ENCODE measurements at places on chromosomes 3 and 15.

- DNase-seq = no peak
These were observed 15.8 kb downstream of the CX3CR1 start for GRCh38 chr3:39264053-39264452.

- DNase-seq = peak; percentile 92
These were observed 103.3 kb downstream of the IL1RAP start for GRCh38 chr3:190617185-190617584.

DNA sequence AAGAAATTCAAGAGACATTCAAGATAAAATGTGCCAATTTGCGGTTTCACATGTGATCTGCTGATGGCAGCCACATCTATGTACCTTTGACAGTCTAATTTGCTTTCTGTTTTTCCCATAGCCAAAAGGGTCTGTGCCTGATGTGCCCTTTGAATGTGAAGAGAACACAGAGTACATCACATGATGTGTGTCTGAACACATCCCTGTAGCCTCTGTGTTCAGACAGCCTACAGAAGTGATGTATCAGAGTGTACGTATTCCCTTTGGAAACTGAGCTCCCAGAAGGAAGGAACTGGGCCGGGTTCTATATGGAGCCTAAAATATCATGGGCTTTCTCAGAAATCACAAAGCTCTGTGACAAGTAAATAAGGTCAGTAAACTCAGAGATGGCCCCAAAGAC, 52.4 kb downstream of the BOC start:
- no peak for DNase-seq

GRCh38 chr3:10810376-10810775, 5.7 kb upstream of the SLC6A11 start:
- no peak for DNase-seq

DNA sequence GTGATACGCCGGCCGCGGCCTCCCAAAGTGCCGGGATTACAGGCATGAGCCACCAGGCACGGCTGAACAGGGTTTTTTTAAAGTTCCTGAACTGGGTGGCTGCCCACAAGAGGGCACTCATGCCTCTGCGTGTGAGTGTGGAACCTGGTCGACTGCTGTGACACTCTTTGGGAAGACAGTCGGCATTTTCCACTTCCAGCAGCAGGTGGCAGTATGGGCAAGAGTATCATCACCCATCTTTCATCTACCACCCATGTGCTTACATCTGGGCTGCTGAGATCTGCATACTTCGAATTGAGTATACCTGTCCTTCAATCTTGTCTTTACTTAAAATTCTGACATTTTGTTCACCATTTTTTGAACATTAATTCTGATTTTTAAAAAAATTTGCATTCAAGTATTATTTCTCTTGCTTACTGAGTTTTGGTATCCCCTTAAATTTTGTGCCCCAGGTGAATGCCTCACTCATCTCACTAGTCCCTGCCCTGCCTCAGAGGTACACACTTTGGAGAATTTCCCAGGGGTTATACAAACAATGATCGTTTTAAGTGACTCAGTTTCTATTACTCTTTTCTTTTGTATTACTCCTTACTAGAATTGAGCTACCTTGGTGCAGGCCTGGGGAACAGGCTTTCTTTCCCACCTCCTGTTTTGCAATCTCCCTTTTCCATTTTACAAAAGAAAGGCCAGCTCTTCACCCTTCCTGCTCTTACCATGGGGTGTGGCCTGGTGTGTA, 11.8 kb downstream of the CLEC3B start:
- peak; percentile 94 for DNase-seq

- DNase-seq = no peak
These were observed 42.9 kb upstream of the MYZAP start for GRCh38 chr15:57548835-57549234.

DNA sequence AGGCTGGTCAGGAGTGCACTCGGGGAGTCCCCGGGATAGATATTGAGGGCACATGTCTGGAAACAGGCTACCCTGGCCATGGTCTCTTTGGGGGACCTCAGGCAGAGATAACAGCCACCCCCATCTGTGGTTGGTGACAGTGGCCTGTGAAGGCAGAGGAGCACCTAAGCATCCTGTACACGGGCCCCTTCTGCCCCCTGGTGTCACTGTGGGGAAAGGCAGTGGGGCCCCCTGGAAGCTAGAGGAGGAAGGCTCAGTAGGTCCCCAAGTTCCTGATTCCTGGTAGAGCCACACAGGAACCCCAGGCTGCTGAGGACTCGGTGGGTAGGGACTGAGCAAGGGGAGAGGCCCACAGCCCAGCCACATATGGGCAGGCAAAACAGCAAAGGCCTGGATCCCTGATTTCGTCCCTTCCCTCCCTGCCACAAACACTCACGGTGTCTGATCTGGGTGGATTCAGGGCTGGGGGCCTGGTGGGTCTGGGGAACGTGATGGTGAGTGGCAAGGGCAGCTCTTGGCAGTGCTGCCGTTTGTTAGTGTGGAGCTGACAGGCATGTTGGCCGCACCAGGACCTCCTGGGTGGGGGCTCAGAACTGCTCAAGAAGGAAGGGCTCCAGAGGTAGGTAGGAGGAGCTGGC, 14.1 kb upstream of the CXCR6 start:
- peak; percentile 40 for DNase-seq

DNA sequence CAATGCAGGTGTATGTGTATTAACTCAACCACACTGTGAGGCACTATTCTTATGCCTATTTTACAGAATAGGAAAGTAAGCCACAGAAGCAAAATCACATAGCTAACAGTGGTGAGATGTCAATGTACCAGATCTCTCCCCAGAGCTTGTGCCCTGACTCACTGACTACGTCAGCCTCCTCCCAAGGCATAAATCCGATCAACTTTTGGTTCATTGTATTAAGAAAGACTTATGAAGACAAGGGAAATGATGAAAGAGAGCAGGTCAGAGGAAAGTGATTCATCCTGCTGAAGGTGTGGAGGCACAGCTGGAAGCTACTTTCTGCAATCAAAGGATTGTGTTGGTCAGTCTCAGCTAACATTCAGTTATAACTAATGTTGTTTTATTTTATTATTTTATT, 33.0 kb upstream of the SV2B start:
- no peak for DNase-seq

GRCh38 chr3:152356870-152357276, 88.1 kb downstream of the MBNL1 start:
- DNase-seq = no peak

DNA sequence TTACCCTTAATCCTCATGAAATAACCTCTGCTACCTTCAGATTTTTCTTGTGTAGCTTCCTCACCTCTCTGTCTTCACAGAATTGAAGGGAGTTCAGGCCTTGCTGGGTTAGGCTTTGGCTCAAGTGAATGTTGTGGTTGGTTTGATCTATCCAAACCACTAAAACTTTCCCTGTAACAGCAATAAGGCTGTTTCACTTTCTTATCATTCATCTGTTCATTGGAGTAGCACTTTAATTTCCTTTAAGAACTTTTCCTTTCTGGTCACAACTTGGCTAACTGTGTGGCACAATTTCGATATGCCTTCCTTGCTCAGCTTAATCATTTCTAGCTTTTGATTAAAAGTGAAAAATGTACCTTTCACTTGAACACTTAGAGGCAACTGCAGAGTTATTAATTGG, 129.8 kb downstream of the NR1I2 start:
- DNase-seq = peak; percentile 36

DNA sequence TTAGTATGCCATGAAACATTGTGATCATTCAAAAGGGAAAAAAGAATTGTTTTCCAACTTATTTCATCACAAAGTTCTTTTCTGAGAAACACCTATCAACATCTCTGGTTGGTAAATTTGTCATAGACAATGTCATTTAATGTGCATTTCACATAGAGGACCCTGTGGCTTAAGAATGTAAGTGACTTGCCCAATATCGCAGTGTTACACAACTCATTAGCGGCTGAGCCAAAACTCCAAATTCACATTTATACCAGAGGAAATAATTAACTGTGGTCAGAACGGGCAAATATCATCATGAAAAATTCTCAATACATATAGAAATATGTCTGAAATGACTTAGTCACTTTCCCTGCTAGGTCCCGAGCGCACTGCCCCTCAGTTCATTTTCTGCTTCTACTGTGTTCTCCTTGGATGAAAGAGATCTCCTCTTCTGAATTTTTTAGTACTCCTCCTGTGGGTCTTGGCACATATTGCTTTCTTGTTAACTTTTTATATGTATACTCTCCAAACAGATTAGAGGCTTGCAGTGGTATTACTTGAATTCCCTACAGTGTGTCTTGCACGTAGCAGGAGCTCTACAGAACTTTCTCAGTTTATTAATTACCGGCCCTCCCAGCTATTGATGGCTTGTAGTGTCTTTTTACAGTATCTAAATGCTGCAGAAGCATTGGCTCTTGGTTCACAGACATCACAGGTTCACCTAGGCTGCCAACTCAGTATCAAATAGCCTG, 33.1 kb downstream of the PTX3 start:
- DNase-seq = peak; percentile 80

DNA sequence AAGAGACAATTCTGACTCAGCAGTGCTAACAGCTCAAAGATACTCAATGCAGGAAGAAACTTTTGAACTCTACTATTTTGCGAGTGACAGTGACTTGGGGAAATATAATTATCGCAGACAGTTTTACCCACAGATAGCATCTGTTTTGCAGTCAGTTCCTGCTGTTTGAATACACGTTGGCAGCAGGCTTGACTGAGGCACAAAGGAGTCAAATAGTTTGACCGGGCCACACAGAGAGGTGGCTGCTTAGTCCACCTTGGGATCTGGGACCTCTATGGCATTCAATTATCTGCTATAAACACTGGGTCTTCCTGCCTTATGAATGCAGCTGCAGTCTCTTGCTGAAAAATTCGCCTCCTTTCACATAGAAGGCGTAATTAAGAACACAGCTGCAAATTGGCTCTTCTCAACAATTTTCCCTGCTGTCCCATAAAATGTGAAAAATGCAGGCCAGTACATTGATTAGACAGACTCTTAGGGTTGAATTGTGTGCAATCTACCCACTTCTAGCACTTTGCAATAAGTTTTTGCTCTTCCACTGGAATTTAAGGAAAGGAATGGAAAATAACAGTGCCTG, 56.5 kb downstream of the OTOL1 start:
- no peak for DNase-seq

DNA sequence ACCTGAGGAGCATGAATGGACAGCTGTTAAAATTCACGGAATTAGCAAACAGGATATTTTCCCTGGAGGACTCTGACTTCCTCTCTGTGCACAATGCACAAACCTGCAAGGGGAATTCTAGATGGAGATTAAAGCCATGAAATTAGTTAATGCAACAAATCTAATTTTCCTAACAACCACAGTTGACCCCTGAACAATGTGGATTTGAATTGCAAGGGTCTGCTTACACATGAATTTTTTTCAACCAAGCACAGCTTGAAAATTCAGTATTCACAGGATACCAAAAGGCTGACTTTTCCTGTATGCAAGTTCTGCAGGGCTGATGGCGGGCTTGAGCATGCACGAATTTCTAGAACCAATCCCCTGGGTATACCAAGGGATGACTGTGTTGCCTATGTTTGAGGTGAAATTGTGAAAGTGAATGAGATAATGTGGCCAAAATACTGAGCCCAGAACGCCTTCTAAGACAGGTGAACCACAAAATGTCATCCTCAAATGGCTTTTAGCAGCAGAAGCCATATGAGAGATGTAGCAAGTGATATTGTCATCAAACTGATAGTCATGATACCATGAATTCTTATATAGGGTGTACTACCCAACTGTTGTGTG, 52.5 kb downstream of the COL8A1 start:
- DNase-seq = no peak

DNA sequence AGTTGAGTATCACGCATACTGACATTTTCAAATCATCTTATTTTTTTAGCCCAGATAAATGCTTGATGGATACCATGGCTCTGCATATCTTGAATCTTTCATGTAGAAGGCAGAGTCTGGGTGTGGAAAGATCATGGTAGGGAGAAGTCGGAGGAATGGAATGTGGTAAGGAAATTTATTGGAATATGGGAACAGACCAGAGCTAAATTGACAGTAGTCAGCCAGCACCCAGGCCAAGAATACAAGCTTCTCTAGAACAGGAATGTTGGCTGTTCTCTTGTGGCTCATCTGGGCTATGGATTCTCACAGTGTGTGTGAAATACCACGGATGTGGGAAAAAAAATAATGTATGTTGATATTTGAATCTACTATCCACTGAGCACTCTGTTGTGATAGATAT, 305.7 kb upstream of the COL8A1 start:
- no peak for DNase-seq

GRCh38 chr3:175573226-175573625, 714.1 kb downstream of the NAALADL2 start:
- DNase-seq = no peak

DNA sequence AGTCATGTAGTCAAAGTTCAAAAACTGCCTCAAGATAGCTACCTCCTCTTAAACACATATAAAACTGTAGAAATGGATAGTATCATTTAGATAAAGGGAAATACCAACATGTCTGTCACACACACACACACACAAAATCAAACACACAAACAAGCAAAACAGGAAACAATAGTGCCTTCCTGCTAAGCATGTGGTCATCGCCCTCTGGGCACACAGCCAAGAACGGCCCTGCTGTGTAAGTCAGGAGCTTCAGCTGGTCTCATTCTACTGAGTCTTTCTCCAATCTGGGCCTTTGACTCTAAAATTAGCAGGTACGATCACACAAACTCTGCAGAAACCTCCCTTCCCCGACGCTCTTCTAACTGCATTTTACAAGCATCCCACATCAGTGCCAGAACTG, 272.2 kb upstream of the CHRNA7 start:
- peak; percentile 35 for DNase-seq

- DNase-seq = peak; percentile 25
These were observed 337.2 kb downstream of the ZBTB20 start for GRCh38 chr3:114809668-114810413.

DNA sequence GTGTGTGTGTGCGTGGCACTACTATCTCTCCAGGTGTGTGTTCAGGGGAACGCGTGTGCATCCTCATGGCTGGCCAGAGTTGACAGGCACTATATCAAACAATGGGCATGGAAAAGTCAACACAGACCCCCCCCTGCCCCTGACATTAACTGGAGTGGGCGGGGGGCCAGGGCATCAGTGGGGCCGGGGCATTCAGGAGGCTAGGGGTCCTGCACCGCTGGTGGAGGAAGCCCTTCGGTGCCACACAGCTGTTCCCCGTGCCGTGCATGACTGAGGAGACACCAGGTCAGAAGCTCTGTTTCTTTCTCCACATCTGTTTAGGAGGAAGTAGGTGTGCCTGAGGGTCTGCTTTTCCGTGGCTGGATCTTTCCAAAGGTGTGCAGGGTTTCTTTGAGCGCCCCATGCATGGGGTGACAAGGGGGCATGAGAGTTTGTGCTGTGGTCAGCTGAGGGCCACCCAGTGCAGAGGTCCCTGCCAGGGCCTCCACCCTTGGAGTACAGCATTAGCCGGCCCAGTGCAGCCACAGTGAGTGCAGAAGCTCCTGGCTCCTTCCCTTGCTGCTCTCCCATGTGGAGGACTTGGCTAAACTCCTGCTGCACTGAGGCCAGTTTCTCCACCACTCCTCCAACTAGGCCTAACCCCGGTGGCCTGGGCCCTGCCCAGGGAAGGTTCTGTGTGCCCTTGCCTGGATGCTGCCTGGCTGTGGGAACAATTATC, 7.5 kb downstream of the C3orf22 start:
- DNase-seq = no peak

GRCh38 chr15:100129677-100130076, 212.1 kb downstream of the ADAMTS17 start:
- no peak for DNase-seq
